ENCODE measurements at places on chromosomes 16 and 17.

GRCh38 chr16:23141959-23142740, 7.1 kb downstream of the USP31 start:
- no peak for DNase-seq

DNA sequence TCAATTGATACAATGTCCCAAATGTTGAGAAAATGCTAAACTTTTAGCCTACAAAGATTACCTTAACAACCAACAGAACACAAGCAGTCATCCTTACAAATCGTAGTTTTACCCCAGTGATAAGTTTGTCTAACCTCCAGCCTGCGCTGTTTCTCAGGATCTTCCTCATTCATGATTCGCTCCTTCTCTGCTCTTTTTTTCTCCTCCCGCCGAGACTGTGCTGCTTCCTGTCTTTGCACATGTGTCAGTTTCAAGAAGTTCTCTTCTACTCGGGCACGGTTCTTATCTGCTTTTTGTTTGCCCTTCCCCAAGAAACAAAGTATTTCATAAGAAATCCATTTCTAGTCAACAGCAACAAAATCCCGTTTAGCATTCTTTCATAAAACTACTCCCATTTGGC, 10.2 kb upstream of the STRADA start:
- DNase-seq, result peak; percentile 21

DNA sequence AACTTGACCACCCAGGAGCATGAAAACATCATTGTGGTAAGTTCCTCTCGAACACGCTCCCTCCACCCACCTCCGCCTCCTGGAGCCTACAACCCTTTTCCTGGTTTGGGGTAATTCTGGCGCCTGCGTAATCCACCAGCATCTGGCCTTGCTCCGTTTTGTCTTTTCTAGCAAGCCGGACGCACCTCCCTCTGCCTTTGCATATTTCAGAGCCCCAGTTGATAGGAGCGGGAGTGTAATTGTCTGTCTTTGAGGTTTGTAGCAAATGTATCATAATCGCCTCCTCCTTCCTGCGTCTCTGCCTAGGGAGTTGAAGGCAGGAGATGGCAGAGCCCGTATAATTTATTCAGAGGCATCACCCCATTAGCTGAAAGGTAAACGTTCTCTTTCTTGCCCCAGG, 121.3 kb upstream of the PLCG2 start:
- DNase-seq, result no peak

GRCh38 chr16:12126091-12126806, 149.7 kb downstream of the SNX29 start:
- no peak for DNase-seq

DNA sequence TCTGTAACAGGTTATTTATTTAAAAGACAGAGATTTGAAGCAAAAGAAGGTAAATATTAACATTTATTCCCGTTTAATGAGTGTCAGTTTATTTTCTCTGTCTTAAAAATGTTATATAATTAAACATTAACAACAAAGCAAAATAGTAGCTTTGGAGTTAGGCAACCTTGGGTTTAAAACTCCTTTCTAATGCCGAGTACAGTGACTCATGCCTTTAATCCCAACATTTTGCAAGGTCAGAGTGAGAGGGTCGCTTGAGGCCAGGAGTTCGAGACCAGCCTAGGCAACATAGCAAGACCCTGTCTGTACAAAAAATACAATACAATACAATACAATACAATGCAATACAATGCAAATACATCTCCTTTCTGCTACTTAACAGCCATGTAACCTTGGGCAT, 128.7 kb downstream of the CHD9 start:
- DNase-seq, result no peak

- DNase-seq, result peak; percentile 9
These were observed 91.3 kb upstream of the ZNF750 start for GRCh38 chr17:82930924-82931698.

GRCh38 chr16:4801962-4802658, at the start of gene ROGDI:
Gene ROGDI (minus strand): TSS chr16:4802633. CDS start chr16:4802571, 62 bp downstream.
- DNase-seq, result peak; percentile 96

- no peak for DNase-seq
These were observed 17.5 kb upstream of the GUCY2D start for GRCh38 chr17:7984904-7985303.

DNA sequence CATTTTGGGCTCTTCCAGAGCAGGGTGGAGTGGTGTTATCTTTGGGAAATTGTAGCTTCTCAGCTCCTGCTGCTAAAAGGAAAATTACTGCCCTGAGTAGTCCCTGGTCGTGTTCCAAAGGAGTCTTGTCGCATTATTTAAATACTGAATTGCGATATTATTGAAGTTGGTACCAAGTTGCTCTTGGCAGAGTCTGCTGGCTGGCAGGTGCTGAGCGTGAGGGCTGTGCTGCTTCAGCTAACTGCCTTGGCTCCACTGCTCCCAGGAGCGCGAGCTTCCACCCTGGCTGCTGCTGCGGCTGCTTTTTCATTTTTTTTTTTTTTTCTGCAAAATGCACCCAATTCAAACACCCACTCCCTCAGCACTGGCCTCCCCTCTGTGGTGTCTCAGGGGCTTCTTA, 289.8 kb downstream of the MAF start:
- no peak for DNase-seq

GRCh38 chr17:47274319-47275069, 20.9 kb downstream of the ITGB3 start:
- DNase-seq, result no peak

GRCh38 chr16:4954714-4955113, 3.4 kb upstream of the SEC14L5 start:
- DNase-seq, result no peak

GRCh38 chr17:64599187-64599676, 62.9 kb downstream of the SMURF2 start:
- no peak for DNase-seq
